Thymus (tissue), 14 donors: ENCODE measurements at places on chromosomes 7 and 10. TPM values are rescaled to one million over a fixed set of nuclear protein-coding genes. Genes with fewer than 3 reads are reported as not detected.

GRCh38 chr10:11208908-11209829, 191.5 kb downstream of the CELF2 start:
- no peaks in the 10 kb centered on the region for H3K27me3 ChIP-seq
- H3K4me3 ChIP-seq, result peak overlapping the region; percentile 26
- peaks cover 60% of the 10 kb centered on the region for H3K4me1 ChIP-seq
- H3K36me3 ChIP-seq, result peaks cover 61% of the 10 kb centered on the region
- peak overlapping the region; percentile 81 for H3K27ac ChIP-seq

UFSP1 gene
- 3.6 TPM for polyA plus RNA-seq

DNA sequence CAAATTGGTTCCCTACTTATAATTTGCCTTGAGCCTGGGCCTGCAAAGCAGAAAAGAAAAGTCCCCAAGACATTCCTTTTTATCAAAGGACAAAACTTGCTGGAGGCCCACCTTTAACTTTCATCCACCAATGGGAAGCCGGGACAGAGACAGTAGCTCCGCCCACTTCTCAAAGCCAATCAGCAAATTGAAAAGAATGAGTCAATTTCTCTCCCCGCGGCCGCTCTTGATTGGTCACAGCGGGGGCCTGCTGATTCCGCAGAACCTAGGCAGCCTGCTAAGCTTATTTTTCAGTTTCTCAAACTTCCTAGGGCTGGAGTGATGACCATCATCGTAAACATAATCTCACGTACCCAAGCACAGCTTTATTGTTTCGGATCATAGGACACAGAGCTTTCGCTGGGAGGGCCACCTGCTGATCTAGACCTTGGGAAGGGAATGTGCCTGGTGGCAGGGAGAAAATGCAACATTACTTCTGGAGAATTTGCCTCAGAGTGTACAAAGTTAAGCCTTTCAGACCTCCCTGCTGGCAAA, at the start of gene SLC13A4:
Gene SLC13A4 (minus strand): TSS at position 51 of the 534 bp plus-strand sequence. CDS start 690 bp downstream, outside the sequence.
- H3K27me3 ChIP-seq, result no peaks in the 10 kb centered on the region
- no peak within 1 kb of the TSS for H3K27ac ChIP-seq
- H3K36me3 ChIP-seq, result no peaks in the 10 kb centered on the region
- H3K4me1 ChIP-seq, result no peaks in the 10 kb centered on the region
- H3K4me3 ChIP-seq, result no peak within 1 kb of the TSS

DNA sequence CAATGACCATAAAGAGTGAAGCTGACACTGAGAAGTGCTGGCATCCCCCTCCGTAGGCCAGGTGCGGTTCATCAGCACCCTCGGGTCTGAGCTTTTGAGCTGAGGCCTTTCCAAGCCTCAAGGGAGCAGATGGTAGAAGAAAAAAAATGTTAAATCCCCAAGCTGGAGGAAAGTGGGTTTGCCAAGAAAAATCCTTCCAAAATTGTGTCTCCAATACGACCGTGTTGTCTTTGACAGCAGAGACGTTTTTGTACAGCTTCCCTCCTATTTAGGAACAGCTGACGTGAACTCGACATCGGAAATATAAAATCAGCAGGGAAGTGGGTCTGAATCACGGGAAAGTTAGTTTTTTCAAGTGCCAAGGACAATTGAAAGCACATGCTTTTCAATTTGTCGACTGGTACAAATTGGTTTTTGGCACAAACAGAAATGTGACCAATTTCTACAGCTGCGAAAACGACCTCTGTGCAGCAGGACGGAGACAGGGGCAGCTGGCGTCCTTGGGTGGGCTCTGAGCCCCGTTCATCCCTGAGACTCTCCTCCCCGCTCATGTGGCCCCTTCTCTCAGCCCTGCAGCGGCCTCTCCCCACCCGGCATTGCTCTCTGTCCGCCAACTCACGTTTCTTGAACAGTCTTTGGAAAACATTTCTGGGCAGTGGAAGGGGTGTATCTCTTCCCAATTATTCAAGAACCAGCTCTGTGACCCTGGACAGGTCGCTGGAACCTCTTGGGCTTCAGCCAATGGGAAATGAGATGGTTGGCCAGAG, 89.9 kb downstream of the PAXIP1 start:
- no peak overlapping the region for H3K4me3 ChIP-seq
- no peak for DNase-seq
- H3K27me3 ChIP-seq, result peaks cover 46% of the 10 kb centered on the region

- no peak overlapping the region for H3K4me3 ChIP-seq
- DNase-seq, result no peak
- H3K4me1 ChIP-seq, result no peaks in the 10 kb centered on the region
- no peaks in the 10 kb centered on the region for H3K36me3 ChIP-seq
Observed at GRCh38 chr7:146232604-146233003, 116.0 kb downstream of the CNTNAP2 start.

GRCh38 chr7:36565792-36566356, 158.4 kb downstream of the AOAH start:
- no peaks in the 10 kb centered on the region for H3K36me3 ChIP-seq
- DNase-seq, result no peak
- H3K27me3 ChIP-seq, result no peaks in the 10 kb centered on the region
- no peak overlapping the region for H3K27ac ChIP-seq
- no peaks in the 10 kb centered on the region for H3K4me1 ChIP-seq
- no peak overlapping the region for H3K4me3 ChIP-seq
